ENCODE measurements at places on chromosomes 12 and 14.

- peak; percentile 34 for DNase-seq
Observed at GRCh38 chr14:83120187-83120586, 1586.5 kb upstream of the SEL1L start.

DNA sequence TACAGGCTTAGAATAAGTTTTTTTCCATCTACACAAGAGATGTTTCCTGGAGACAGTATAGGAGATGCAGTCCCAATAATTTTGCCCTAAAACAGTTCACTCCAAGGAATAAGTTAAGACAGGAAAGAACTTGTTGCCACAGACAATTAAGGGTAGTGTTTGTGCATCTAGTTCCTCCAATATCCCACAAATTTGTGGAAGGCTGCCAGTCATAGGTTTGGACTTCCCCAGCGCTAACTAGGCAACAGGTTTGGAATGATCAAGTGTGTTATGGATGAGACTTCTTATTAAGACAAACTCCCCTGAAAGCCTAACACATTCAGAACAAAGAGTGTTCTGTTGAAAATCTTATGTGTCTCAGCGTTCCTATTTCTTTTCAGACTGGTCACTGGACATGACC lies 611.0 kb downstream of the CCER1 start:
- no peak for DNase-seq

GRCh38 chr12:87679251-87679650 lies 349.9 kb downstream of the C12orf50 start:
- peak; percentile 5 for DNase-seq

DNA sequence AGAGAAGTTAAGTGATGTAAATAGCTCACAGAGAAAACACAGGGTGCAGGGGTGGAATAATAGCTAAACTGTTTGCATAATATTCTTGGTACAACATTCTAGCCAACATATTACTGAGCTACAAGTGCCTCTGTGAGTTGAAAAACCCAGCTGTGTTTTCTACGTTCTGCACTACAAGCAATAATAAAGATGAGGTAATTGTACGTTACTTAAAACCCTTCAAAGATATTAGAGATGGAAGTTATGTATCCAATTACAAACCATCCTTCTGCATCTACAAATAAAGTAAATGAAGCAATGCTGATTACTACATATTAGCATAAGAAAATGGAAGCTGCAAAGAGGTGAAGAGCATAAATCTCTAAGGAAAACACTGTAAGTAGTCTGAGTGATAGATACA lies 271.4 kb downstream of the SSPN start:
- DNase-seq, result no peak

- no peak for DNase-seq
Observed at GRCh38 chr14:28678887-28679286, 87.7 kb upstream of the FOXG1 start.

- no peak for DNase-seq
Observed at GRCh38 chr14:70649803-70650202, 8.1 kb downstream of the TTC9 start.

DNA sequence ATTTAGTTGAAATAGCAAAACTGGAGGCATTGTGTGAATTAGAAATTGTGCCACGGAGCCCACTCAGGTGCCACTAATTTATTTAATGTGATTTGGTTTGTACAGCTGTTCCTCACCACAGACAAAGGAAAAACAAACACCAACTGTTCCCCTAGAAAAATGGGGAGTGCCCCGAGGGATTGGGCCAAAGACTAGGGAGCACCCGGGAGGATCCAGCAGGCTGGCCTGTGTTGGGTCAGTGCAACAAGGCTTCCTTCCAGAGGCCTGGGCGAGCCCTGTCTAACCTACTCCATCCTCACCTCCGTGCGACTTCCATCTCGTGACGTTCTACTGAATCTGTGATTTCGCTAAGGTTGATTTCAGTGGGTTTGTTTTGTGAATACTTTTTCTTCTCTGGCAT lies 206.2 kb downstream of the CHST11 start:
- DNase-seq, result no peak

DNA sequence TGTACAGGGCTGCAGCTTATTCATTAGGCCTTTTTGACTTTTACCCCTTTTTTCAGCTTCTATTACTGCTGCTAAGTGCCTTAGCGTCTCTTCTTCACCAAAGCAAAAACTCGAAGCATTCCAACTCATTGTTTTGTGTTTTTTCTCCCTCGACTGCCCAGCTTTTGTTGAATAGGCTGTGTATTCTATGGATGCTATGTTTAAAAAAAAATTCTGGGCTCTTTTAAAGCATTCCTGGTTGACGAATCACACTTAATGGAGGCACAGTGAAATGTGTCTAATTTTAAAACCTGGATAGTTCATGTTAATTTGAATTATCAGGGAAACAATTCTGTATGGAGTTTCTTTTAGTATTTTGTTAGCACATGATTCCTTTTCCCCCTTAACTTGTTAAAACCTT lies 29.7 kb downstream of the KTN1 start:
- DNase-seq, result peak; percentile 61

GRCh38 chr12:62891805-62892549 lies 43.0 kb downstream of the PPM1H start:
- DNase-seq, result no peak

DNA sequence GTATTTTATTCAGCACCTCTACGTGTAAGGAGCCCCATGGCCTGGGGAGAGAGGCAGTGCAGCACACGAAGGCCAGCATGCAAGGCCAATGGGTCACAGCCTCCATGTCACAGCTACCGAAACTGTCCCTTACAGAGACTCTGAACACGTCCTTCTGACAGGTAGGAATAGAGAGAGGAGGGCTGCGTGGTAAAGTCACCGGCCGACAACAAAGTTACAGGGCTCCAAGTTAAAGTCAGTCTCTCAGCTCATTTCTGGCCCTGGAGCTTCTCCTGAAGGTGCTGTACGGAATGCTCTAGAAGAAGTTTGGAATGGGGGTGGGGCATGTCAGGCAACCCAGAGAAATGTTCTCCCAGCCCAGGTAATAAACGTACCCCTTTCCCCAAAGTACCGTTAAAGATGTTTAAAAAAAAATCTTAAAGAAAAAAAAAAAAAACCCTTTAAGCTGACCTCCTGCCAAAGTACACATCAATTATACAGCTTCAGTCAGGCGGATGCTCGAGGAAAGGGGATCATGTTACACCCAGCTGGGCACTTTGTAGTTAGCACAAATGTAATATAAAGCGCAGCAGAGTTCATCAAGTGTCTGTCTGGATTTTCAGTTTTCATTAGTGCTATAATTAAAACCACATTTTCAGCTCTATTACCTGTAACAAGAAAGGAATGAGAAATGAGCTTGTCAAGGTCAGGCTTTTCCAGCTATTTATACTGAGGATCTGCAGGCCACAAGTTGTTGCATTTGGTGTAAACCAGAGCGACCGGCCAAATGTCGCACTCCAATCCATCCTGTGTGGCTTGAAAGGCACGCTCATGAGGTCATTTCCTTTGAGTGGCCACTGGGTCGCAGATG lies 53.3 kb upstream of the CDKN3 start:
- no peak for DNase-seq

GRCh38 chr12:103441437-103442181 lies 54.2 kb downstream of the C12orf42 start:
- DNase-seq, result no peak

DNA sequence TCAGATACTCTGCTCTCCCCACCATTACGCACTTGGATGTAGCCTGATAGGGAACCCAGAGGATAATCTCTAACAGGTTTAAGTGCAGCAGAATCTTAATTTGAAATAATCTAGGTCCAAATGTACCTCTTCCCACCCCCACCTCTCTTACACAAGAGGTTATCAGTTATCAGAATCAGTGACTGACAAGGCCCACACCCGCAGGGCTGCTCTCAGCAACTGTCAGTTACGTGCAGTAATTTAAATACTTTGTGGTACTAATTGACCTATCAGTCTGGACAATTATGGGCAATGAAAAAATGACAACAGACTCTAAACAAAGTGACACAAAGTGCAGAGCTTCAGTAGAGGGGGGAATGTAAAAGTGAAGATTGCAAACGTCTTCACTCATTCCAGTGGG lies 74.0 kb downstream of the CLIP1 start:
- DNase-seq, result no peak

DNA sequence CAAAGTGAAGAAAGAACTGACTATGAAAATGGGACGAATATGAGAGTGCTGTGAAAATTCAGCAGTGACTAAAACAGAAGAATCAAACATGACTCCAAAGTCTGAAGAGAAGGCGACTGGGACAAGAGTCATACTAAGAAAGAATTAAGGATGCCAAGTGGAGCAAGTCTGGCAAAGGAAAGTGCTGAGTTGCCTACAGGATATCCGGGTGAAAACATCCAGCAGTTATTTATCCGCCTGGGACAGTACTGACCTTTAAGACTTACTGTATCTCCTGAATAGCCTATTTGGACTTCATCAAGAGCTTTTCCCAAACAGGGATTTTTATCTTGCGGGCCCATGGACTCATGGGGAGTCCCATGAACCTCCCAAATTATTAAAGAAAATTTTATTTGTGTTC lies 41.1 kb downstream of the KICS2 start:
- peak; percentile 76 for DNase-seq

DNA sequence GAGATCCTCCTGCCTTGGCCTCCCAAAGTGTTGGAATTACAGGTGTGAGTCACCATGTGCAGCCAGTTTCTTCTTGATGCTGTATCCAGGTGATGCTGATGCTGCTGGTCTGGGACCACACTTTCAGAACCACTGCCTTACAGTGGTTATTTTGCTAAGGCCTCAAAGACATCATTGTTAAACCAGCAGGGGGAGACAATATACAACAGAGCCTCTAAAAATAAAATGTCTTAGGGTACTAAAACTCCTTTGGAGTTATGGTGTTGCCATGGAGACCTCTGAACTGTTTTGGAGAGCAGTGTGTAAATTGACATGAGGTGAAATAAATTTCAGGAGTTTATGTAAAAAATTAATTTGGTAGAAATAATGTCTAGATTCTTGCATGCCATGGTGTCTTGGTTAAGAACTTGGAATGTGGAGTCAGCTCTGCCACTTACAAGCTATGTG lies 1.1 kb upstream of the ARG2 start:
- peak; percentile 79 for DNase-seq

DNA sequence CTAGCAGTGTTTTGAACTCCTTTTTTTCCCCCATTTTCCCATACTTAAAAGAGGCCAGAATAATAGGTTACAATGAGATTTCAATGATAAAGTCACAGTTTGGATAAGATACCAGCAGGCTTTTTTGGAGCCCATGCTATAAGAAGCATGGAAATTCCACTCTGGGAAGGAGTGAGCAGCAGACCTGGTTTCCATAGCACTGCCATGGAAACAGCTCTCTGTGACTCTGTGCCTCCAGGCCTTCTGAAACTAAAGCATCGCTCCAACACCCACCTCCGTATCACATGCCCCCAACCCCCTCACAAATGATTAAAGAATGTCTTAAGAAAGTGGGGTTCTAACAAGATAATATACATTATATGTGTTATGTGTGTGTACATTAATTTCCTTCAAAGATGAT lies 165.0 kb downstream of the GRIN2B start:
- DNase-seq, result no peak

GRCh38 chr14:99131632-99132271 lies 140.2 kb downstream of the BCL11B start:
- no peak for DNase-seq

DNA sequence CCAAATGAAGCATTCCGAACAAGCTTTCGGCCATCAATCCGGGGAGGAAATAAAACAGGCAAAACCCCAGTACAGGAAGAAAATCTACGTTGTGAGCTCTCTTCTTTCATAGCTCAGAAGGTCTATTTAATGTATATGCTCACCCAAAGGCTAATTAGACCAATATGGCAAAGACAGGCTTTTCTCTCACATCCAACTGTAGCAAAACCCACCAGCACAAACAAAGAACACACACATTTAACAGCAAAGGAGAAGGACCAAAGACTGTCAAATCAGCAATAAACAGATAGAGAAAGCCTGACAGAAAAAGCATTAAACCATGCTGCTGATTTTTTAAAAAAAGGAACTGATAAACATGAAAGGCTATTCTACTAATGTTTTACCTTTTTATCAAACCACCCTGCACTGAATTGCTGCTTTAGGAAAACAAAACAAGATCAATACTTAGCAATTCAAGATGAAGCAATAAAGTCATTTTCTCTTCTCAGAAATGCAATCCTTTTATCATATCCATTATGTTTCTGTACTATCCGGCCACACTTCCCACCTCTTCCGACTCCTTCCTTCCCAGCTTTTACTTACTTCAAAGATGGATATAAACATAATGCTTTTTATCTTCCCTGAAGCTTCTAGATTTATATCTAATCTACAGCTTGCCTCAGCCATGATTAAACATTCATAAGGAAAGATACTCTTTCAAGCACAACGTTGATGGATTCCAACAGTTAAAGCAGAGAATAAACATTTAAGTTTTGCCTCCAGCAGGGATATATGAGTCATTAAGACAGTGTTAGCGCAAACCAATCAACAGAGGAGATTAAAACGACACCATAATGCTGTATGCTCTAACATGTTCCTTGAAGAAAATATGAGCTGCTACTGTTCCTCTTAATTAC lies 74.6 kb upstream of the BBS10 start:
- peak; percentile 82 for DNase-seq

DNA sequence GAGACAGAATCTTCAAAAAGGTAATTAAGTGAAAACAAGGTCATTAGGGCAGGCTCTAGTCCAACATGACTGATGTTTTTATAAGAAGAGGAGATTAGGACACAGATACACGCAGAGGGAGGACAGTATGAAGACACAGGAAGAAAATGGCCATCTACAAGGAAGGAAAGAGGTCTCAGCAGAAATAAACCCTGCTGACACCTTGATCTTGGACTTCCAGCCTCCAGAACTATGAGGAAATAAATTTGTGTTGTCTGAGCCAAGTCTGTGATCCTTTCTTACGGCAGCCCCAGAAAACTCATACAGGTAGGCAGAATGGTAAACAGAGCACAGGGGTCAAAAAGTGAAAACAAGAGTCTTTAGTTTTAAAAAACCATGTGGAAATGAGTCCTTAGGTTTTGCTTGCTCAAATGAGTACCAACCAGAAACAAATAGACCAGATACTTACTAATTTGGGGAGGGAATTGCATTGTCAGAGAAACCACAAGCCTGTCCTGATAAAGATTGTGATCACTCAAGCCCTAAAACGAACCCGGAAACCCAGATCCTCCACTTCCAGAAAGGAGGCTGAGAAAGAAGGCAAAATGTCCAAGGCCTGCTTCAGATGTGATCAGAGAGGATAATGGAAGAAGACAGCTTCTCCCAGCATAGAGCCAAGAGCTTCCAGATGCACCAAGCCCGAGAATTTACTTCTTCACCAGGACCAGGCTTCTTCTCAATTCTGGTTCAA lies 93.9 kb downstream of the DUSP6 start:
- no peak for DNase-seq

DNA sequence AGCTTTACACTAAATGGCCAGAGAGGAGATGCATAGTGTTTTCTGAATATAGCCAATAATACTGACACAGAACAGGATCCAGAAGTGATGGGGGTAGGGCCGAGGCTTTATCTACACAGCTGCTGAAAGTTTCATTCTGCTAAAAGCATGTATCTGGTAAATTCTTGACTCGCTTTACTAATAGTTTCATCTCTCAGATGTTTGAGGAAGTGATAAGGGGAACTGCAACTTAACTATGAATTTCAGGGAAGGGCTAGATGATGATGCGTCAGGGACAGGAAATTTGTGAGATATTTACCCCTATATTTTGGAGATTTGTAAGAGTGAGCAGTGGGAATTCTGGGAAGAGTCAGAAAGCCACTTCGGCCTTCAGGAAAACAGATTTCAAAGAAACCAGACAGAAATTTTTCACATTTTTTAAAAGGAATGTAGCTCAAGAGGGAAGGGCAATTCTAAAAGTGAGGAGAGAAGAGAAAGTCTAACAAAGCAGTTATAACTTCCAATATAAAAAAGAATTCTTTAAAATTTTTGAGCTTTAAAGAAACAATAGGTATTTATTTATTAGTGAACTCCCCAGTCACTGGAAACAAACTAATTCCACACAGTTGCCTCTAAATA lies 243.1 kb downstream of the BCAT1 start:
- peak; percentile 29 for DNase-seq

Measured in IMR-90 (cell line).